ENCODE measurements at places on chromosomes 1 and 21. TPM values are rescaled to one million over a fixed set of nuclear protein-coding genes. Genes with fewer than 3 reads are reported as not detected.
A peak's percentile ranks its signal among the peaks of the same experiment; 100 is the strongest.

- DNase-seq = no peak
These were observed 17.9 kb upstream of the CD101 start for GRCh38 chr1:116983678-116984077.

GRCh38 chr1:207022996-207023679 is 9.4 kb downstream of the C1orf116 start:
- no peak for DNase-seq

ANKRD13C gene
- 6.5 TPM for polyA plus RNA-seq

- no peak for DNase-seq
These were observed 255.9 kb downstream of the LMO4 start for GRCh38 chr1:87584586-87584985.

- no peak for DNase-seq
These were observed 86.4 kb downstream of the FOXD2 start for GRCh38 chr1:47524272-47524671.

DNA sequence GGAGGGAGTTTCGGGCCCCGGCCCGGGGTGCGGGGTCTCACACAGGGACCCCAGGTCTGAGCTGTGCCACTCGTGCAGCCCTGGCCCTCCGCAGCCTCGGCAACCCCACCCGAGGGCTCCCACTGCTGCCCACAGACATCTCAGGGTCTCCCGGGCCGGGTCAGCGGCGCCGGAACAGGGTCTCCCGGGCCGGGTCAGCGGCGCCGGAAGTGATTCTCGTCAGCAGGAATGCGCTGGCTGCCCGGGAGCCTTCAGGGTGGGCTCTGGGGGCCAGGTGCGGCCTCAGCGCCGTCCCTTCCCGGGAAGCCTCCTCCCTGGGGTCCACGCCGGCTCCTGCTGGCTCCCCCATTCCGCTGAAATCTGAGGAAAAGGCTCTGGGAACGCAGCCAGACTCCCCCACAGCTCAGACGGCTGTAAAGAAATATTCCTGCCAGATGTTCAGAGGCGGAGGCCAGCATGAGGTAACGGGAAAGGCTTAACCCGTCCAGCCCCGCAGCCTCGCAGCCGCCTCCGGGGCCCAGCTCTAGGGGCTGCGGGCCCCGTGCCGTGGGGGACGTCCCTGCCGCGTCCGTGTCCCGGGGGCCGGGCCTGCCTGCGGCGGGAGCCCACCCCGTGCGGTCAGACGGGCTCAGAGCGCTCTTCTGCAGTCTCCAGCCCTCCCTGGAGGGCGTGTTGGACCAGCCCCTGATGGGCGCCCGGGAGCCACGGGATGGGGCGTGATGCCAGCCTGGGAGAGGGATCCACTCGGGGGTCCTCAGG is 8.7 kb upstream of the COL6A1 start:
- DNase-seq = no peak

GRCh38 chr1:212928323-212929291 is 21.7 kb upstream of the VASH2 start:
- no peak for DNase-seq

LAMC2 gene
- not detected for polyA plus RNA-seq

- no peak for DNase-seq
These were observed 2063.9 kb downstream of the MRPL39 start for GRCh38 chr21:23543333-23543732.

GRCh38 chr1:181394766-181395165 is 88.6 kb upstream of the CACNA1E start:
- no peak for DNase-seq

- peak; percentile 9 for DNase-seq
These were observed 106.7 kb upstream of the COL6A1 start for GRCh38 chr21:45874716-45875415.

DNA sequence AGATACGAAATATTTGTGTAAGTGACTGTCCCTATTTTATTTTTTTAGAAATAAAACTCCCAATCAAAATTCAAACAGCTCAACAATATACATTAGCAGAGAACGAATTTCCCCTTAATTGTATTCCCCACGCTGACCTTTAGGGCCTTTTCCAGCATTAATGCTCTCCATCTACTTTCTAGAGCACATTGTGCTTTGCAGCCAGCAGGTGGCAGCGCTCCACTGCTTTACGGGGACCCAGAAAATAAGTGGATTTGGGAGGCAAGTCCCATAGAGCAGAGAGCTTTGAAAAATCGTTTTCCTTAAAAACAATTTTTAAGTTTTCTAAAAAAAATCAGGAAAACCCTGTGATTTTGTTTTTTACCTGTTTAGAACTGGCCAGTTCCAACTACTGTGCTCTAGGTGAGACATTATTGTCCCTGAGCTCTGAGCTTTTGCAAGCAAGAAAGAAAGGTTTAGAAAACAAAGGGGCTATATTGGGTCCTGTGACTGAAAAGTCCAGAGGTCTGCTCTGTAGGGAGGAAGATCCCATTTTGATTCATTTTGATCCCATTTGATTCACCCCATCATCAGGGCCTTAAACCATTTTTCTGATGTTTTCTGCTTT is 144.4 kb upstream of the ZNF644 start:
- DNase-seq = peak; percentile 19

GRCh38 chr21:45721671-45722070 is 78.1 kb downstream of the PCBP3 start:
- DNase-seq = no peak

DNA sequence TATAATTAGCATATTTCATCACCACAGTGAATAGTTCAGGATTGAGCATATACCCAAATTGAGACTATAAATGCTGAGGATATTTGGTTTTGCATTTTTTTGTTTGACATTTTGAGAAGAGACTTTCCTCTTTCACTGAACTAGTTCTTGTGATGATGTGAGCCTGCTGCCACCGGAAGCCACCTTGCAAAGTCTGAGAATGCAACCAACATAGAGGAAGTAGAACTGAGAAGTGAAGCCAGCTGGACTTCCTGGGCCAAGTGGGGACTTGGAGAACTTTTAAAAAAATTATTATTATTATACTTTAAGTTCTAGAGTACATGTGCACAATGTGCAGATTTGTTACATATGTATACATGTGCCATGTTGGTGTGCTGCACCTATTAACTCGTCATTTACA is 102.3 kb downstream of the RPE65 start:
- peak; percentile 81 for DNase-seq

GRCh38 chr1:241167121-241167630 is 189.8 kb downstream of the RGS7 start:
- DNase-seq = no peak

- no peak for DNase-seq
These were observed 97.7 kb downstream of the TMEM53 start for GRCh38 chr1:44576456-44577150.

DNA sequence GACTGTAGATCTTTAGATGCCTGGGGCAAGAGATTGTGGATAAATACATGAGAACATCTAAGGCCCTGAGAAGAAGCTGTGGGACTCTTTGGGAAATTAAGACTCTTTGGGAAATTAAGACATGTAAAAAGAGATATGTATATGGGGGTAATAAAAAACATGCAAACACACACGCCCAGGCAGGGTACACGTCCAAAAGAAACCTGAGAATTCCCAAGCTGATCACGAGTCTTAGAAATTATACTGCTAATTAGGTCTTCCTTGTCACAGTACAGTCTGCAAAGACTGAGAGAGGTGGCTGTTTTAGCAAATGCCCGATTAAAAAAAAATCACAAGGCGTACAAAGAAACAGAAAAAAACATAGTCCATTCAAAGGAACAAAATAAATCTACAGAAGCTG is 39.3 kb upstream of the ERO1B start:
- DNase-seq = no peak

All from CD14-positive monocyte (primary cell).